HTR-8/SVneo (cell line): ENCODE measurements at places on chromosomes 5 and 9.
A peak's percentile ranks its signal among the peaks of the same experiment; 100 is the strongest.

DNA sequence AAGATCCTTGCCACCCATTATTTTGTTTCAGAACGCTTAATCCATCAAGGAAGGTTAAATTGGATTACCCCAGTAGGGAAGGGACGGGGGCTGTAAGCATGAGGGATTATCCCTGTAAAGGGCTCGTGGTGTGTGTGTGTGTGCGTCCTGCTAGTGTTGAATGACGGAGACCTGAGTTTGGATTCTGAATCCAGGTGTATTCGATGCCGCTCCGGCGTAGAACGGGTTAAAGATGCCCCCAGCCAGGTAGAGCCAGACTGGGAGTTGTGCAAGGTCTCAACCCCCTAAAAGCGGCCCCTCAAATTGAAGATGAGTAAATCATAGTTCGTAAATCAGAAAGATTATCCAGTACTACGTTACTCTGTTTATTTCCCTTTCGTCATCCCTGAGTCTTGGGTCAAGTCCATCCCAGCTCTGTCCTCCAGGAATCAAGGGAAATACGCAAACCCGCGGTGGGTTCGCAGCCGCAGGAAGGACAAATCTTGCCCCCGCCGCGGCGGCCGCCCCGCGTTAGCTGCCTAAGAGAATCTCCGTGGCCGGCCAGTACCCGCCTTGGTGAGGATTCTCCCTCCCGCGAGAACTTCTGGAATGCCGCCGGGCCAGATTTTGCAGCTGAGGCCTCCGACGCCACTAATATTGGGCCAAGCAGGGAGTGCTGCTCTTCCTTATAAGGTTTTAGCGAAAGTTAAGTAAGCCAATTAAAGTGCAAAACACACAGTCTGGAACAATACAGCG lies 586 bp upstream of the MTAP start:
- peak; percentile 27 for DNase-seq

DNA sequence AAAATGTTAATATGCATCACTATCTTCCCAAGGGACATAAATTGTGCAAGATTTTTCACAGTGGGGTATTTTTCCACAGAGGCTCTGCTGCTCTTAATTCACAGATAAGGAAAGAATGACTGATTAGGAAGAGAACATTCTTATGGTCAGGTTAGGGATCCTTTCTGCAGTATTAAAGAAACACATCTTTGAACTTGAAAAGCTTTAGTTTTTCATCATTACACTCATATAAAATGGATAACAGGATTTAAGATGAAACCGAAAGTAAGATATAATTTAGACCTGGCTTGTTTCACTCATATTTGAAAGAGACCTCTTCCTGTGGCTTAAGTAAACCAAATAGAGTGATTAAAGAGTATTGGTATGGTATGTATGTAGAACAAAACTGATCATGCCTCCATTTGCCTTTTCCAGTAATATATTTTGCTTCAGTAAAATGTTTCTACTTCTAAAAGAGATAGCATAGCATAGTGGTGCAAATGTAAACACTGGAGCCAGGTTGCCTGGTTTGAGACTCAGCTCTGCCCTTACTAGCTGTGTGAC lies 160.0 kb downstream of the PRR16 start:
- DNase-seq: no peak

DNA sequence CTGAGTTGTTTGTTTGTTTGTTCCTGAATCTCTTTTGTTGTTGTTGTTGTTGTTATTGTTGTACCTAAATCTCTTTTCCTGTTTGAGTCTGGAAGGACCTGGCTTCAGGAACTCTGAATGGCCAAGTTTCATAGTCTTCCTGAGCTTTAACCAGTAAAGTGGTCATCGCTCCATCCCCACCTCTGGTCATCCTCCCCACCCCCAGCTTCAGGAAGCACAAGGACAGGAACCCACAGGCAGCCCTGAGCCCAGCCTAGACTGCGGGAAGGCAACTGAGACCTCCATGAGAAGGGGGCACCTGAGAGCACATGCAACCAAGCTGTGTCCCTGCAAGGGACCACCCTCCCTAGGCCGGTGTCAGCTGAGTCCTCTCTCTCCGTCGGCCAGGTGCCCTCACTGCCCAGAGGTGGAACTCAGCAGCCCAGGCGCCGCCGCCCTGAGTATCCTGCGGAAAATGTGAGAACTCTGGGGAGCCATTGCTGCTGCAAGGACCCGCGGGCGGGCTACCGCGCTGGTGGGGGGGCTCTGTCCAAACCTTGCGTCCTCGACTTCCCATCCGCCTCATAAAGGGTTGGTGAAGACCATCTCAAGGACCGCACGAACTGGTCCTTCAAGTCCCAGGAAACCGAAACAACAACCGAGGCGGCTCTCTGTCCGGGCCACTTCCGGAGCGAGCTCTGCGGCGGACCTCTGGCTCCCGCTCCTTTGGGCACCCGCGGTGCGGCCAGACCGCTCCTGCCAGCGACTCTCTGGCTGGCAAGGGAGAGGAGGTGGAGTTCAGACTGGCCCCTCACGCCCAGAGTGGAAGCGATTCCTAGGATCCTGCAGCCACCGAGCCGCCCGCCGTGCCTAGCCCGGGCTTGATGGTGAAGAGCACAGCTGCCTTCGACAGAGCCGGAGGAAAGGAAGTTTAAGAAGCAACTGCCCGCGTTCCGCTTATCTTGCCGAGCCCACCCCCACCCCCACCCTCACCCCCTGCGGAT lies 4.2 kb downstream of the BARX1 start:
- no peak for DNase-seq

- no peak for DNase-seq
These were observed 71.2 kb downstream of the PLPP1 start for GRCh38 chr5:55463613-55464012.

DNA sequence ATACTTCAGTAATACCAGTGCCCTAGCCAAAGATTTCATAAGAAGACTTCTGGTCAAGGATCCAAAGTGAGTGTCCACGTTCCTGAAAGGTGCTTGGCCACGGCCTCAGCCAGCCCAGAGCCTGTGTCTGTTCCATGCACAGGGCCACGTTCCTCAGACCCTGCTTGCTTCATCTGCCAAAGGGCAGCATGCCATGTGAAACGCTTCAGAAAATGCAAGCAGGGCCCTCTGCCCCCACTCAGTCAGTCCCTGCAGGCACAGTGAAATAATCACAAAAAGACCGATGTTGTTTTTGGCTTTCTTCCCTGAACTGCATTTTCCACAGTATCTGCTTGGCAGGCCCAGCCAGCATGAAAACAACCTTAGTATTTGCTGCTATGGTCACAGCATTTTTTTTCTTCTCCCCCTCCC lies 85.5 kb upstream of the CTSL start:
- no peak for DNase-seq
